ENCODE measurements at places on chromosomes 5 and 9.

GRCh38 chr5:176553260-176554085 lies 4.3 kb downstream of the CDHR2 start:
- no peak for DNase-seq

- no peak for DNase-seq
These were observed 223.4 kb downstream of the CSNK1G3 start for GRCh38 chr5:123735384-123735783.

- DNase-seq = no peak
These were observed 10.3 kb downstream of the TRIM32 start for GRCh38 chr9:116697362-116697761.

DNA sequence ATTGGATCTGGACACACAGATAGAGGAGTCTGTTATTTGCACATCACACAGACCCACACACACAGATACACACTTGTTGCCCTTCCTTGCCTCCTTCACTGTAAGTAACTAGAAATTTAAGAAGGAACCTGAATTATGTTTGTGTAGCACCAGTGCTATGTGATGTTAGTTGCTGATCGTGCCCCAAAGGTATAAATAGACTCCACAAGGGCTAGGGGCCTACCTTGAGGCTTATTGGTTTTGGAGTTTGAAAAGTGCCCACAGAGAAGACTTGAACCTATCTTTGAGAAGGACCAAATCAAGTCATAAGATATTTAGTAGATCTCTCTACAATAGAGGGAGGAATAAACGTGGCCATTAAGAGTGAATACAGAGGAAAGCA lies 8.8 kb upstream of the TGFBI start:
- DNase-seq = no peak

GRCh38 chr9:112006361-112007020 lies 109.9 kb downstream of the UGCG start:
- no peak for DNase-seq

DNA sequence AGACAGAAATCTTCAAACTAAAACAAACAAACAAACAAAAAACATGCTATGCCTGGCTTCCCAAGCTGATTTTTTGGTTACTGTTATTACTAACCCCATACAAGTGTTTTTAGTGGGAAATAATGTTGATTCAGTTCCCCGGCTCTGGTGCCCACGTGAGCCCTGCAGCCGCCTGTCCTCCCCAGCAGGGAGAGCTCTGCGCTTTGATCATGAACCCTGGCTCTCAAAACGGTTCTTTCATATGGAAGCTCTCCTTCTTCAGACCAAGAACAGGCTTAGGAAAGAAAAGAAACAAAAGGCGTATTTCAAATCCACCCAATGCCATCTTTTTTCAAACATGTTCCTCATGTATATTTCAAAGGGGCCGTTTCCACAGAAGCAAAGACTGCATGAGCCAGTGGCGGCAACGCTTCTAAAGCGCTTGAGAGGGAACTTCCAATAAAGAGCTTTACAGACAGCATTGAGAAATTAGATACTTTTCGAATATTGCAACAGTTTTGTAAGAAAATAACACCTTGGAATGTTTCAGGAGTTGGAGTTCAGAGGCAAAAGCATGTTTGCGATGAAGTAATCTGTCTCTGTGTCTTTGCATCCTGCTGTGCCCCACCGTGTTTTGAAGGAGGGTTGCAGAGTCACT lies 74.8 kb downstream of the ICE1 start:
- DNase-seq = no peak

DNA sequence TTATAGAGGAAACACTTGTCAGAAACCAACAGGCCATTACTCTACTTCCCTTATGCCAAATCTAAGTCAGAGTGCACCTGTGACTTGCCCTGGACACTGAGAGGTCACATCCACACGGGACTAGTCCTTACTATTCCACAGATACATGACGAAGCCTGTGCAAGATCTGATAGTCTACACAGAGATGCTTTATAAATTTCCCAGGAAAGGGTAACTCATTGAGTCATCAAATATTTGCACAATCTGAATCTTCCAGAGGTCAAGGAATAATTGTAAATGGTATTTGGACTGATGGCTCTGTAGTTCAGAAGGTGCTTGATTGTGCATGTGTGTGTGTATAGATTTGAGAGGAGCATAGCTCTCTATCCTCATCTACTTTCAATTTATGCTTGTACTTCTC lies 55.2 kb upstream of the JAK2 start:
- no peak for DNase-seq

- DNase-seq = no peak
These were observed 80.9 kb downstream of the YIPF5 start for GRCh38 chr5:144089401-144090021.

DNA sequence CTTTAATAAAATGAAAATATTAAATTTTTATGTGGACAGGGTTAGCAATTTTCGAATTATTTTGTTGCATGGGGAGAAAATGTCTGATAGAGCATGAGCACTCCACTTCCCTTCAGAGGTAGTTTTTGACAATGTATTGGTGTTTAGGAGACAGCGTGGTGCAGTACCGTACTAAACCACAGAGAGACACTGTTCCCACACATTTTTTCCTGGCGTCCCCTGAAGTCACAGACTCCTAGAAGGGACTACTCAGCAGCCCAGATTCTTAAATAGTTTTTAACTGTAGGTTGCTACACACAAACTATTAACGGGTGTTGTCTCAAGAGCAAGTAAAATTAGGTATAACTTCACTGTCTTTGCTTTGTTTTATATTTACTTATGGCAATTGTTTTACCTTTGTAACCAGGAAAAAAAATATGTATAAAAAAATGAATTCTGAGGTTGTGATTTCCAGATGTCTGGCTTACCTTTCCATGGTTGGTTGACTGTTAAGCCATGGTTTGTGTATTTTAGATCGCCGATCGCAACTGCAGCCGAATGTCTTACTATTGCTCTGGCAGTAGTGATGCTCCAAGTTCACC lies 171.2 kb downstream of the DOCK8 start:
- DNase-seq = no peak

DNA sequence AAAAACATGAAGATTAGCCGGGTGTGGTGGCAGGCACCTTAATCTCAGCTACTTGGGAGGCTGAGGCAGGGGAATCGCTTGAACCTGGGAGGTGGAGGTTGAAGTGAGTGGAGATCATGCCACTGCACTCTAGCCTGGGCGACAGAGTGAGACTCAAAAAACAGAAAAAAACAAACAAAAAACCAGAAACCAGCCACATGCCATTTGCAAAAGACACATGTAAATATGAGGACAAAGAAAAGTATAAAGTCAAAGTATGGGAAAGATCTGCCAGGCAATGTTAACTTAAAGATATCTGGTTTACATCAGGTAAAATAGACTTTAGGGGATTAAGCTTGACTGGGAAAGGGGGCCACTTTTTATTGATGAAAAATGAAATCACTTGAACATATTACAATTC lies 90.7 kb downstream of the FNBP1 start:
- DNase-seq = no peak

- DNase-seq = no peak
These were observed 466.0 kb upstream of the ADAMTS16 start for GRCh38 chr5:4674166-4674565.

GRCh38 chr5:14260637-14261036 lies 117.5 kb downstream of the TRIO start:
- no peak for DNase-seq

DNA sequence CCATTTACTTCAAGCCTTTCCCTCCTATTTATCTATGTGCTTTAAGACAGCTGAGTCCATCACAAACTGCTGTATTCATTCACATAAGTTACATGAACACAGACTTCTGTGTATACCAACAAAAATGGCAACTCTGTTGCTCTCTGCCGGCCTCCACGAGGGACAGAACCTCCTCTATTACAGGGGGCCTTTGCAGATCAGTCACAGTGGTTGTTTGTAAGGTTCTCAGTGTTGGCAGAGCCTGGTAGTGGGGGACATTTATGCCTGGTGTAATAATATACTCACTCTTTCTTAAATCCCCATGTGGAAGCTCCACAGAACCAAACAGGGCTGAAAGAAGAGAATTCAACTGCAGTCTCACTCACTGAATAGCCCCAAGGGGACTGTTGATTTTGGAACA lies 76.5 kb downstream of the SLC1A1 start:
- no peak for DNase-seq

- no peak for DNase-seq
These were observed 521.3 kb downstream of the EFNA5 start for GRCh38 chr5:107149243-107150005.

- DNase-seq = no peak
These were observed 1.8 kb downstream of the EGR1 start for GRCh38 chr5:138466900-138467710.

DNA sequence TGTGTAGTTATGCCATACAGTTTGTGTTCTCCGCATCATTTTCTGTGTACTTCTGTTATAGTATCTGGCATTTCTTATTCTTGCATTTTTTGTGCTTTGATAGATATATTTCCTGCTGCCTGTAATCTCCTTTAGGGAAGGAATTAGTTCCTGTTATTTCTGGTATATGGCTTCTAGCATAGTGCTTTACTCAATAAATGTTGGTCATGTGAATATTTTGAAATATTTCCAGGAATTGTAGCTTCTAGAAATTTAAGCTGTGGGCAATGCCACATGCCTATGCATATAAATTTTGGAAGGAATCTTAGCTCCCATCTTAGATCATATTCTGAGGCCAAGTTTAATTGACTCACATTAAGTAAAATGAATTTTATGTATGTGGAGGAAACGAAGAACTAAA lies 11.5 kb upstream of the PRRC1 start:
- peak; percentile 90 for DNase-seq

GRCh38 chr9:116466271-116467235 lies 220.6 kb upstream of the TRIM32 start:
- DNase-seq = no peak

GRCh38 chr5:127281609-127282008 lies 9.0 kb upstream of the MEGF10 start:
- DNase-seq = no peak

DNA sequence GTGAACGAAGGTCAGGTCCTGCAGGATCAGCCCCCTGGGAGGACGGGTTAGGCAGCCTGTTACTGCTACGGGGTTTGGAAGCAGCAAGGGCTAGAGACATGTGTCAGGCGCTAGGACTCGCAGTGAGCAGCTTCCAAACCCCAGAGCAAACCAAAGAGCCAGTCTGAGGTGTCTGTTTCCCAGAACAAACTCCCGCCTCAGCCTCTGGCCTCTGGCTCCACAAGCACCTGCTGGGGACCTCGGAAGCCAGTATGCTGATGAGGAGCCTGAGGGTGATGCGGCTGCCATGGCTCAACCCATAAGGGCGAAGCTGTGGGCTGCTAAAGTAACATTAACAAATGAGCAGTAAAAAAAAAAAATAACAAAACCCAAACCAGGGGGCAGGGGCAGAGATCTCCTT lies 35.0 kb downstream of the PRRT1B start:
- no peak for DNase-seq

- DNase-seq = no peak
These were observed 118.7 kb upstream of the BOD1 start for GRCh38 chr5:173735184-173735583.

DNA sequence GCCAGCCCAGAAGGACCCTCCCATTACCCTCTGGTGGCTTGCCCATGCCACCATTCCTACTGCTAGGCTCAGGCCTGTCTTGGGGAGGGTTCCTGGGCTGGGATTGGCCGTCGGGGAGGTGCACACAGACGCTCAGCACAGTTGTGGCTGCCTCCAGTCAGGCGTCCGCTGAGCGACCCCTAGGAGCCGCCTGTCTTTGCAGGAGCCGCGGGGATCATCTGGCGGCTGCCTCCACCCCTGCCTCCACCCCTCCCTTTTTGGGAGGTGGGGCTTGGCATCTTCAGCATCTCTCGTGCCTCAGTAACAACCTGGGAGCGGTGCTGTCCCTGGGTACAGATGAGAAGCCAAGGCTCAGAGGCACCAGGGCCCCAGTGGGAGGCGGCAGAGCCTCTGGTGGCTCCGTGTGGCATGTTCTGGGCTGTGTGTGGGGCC lies 39.6 kb downstream of the RXRA start:
- no peak for DNase-seq

GRCh38 chr5:89279391-89280036 lies 396.5 kb upstream of the MEF2C start:
- no peak for DNase-seq

DNA sequence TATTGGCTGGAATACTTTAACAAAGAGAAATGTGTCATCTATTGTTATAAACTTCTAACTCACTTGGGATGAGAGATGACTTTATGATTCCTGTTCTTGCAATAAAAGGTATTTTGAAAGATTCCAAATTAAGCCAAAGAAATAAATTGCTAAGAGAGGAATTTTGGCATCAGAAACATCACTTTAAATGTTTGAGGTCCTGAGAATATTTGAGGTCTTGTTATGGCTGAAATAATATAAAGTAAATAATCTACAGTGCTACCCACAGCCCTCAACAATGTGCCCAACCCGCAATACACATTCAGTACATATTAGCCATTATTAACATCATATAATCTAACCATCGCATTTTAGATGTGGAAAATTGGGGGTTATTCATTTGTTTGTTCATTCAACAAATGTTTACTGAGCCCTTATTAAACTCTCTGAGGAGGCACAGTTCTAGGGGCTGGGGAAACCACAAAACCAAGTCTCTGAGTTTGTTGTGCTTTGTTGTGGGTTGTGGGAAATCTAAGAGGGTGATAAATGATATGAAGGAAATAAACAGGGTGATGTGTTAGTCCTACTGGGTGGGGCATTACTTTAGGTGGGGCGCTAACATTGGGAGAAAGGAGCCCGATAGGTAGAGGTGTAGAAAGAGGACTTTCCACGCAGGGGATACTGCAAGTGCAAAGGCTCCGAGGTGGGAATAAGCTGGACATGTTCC lies 135.2 kb upstream of the CLINT1 start:
- no peak for DNase-seq

GRCh38 chr5:94618029-94618492 lies 343 bp downstream of the KIAA0825 start:
- DNase-seq = peak; percentile 77

DNA sequence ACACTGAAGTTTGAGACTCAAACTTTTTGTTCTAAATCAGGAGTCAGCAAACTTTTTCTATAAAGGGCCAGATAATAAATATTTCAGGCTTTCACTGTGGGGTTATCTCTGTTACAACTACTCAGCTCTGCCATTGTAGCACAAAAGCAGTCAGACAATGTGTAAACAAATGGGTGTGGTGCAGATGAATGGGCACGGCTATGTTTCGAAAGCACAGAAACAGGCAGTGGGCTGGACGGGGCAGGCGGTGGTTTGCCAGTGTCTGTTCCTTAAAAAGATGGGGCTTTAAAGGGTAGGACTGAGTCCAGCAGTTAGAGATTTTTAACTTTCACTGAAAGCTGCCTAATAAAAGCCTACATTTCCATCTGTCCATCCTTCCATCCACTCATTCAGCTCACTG lies 48.9 kb downstream of the PFDN1 start:
- DNase-seq = peak; percentile 75

- peak; percentile 58 for DNase-seq
These were observed 62.3 kb downstream of the LPAR1 start for GRCh38 chr9:110975969-110976368.

- no peak for DNase-seq
These were observed 6.0 kb downstream of the ISL1 start for GRCh38 chr5:51389288-51389576.

- DNase-seq = peak; percentile 86
These were observed 28.3 kb upstream of the NIPAL4 start for GRCh38 chr5:157431544-157432200.

GRCh38 chr9:14231196-14231990 lies 82.5 kb downstream of the NFIB start:
- no peak for DNase-seq

GRCh38 chr5:19733612-19734495 lies 254.1 kb downstream of the CDH18 start:
- DNase-seq = no peak

- DNase-seq = no peak
These were observed 661 bp downstream of the NSMF start for GRCh38 chr9:137458194-137459151.

- no peak for DNase-seq
These were observed 143.3 kb upstream of the IRX2 start for GRCh38 chr5:2894736-2895135.

Measured in inflammatory macrophage (primary cell).